Activated effector memory CD4-positive, alpha-beta T cell treated with anti-CD3 and anti-CD28 coated beads, Interleukin-2, amount 50 U/mL, for 16 hours (primary cell): ENCODE measurements at places on chromosomes 4 and X.
A peak's percentile ranks its signal among the peaks of the same experiment; 100 is the strongest.

- peak; percentile 71 for DNase-seq
Observed at GRCh38 chrX:23773601-23774175, 9.3 kb upstream of the SAT1 start.

DNA sequence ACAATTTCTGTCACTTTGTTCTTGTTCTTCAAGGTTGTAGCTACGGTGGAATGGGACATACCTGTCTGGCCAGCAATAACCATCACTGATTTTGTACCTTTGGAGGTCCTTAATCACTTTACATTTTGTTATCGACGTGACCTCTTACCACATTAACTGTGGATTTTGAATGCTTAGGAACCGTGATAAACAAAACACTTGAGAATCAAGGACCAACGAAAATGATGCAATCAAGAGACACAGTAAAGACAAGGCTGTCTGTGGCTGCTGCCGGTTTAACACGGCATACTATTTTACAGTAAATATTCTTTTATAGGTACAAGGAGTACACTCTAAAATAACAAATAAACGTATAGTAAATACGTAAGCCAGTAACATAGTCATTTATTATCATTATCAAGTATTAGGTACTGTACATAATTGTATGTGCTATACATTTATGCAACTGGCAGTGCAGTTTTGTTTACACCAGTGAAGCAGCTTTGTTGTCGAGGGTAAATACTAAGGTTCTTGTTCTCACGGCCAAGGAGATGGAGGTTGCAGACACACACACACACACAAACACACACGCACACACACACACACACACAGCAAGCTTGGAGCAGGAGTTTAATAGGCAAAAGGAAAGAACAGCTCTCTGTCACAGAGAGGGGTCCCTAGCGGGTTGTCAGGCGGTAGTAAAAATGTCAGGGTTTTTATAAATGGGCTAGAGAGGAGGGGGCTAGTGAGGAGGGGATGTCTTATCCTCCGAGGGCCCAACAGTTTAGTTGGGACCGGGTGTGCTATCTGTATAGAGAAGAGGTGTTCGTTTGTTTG lies 194.7 kb upstream of the CXorf51B start:
- no peak for DNase-seq

- no peak for DNase-seq
Observed at GRCh38 chr4:177434667-177435066, 7.6 kb downstream of the AGA start.

GRCh38 chrX:136453771-136454170 lies 34.0 kb upstream of the BRS3 start:
- no peak for DNase-seq

- DNase-seq: no peak
Observed at GRCh38 chr4:128950796-128951195, 141.3 kb downstream of the JADE1 start.

DNA sequence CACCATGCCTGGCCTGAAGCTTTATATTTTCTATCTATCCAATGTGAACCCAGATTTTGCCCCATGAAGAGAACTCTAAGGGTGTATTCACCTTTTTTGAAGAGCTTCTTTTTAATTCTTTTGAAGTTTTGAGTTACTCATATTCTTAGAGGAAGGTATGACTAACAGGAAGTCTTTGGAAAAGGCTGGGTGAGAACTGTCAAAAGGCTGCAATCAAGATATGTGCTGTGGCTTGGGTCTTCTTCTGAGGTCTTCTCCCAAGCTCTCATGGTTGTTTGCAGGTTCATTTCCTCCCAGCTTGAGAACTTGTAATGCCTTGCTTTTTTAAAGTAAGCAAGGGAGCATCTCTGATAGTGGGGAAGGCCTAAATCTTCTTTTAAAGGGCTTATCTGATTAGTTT lies 3.1 kb upstream of the C4orf17 start:
- DNase-seq: no peak

DNA sequence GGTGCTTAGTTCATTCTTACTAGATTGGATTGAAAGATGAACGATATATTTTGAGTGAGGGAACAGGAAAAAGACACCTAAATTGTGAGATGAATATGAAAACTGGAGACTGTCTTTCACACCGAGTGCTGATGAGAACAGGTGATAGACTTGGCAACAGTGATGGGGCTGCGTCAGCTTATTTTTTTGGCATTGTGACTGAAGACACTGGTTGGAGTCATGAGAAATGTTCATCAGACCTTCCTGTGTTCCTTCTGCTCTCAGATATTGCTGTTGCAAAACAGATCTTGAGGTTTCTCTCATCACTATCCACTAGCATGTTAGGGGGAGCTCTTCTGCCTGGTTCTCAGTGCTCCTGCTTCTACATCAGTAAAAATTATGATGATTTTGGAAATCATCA lies 124.2 kb upstream of the KCNIP4 start:
- DNase-seq: no peak

- DNase-seq: no peak
Observed at GRCh38 chr4:112901962-112902411, 147.5 kb upstream of the ANK2 start.
